ENCODE measurements at places on chromosomes 16 and 17.

DNA sequence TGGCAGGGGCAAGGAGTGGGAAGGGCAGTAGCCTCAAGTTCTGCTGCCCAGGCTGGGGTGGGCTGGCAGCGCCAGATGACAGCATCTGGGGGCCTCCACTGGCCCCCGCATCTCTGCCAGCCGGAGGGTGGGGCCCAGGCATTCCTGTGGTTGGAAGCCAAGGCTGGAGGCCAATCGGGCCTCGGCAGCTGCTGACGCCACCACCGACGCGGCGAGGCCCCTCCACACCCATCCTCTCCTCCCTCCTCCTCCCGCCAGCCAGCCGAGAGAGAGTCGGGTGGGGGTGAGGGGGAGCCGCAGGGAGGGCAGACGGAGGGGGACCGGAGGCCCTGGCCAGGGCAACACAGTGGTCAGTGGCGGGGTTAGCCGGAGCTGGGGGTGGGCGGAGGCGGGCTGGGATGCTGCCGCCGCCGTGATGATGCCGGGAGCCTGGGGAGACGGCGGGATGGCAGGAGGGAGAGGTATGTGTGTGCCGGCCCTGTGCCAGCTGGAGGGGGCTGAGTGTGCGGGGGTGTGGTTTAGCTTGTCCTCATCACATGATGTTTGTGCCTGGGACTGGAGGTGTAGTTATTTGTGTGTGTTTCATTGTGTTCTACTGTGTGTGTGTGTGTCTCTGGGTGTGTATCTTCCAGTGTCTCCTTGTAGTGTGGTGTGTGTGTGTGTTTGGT is 36.6 kb downstream of the ARHGAP23 start:
- DNase-seq: peak; percentile 92

- no peak for DNase-seq
Observed at GRCh38 chr16:4365014-4365406, 6.6 kb upstream of the VASN start.

- DNase-seq: no peak
Observed at GRCh38 chr17:13157656-13158055, 139.8 kb upstream of the ELAC2 start.

DNA sequence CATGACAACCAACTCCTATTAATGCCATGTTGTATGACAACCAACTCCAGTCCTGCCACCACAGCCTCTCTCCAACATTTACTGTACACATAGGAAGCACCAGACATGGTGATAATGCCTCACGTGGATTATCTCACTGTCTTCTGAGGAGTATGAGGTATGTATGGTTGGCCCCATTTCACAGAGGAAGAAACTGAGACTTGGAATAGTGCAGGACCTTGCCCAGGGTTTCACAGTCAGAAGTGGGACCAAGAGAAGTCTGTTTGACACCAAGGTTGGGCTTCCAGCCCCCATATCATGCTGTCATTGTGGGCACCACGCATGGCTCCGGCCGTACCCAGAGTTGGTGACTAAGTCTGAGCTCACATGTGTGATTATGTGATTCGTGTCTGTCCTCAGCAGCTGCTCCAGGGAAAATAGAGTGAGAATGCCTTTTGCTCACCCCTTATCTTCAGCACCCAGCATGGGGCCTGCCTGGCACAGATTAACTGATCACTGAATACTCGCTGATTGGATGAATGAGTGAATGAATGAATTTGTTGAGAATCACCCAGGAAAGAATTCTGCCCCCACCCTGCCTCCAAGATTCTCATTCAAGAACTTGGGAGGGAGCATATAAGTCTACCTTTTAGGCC is 204.1 kb upstream of the NLRP1 start:
- DNase-seq: no peak

DNA sequence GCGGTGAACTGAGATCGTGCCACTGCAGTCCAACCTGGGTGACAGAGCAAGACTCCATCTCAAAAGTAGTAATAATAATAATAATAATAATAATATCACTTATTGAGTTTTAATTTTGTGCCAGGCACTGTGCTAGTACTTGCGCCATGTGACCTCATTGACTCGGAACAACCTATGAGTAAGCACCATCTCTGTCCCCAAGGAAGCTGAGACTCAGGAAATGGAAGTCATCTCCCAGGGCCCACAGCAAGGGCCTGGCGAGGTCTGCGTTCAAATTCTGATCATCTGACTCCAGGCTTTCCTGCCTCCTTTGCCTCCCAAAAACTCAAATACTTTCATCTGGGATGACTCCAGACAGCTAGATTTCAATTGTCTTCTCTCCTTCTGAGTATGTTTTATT is 162.9 kb downstream of the SEC14L1 start:
- DNase-seq: no peak

DNA sequence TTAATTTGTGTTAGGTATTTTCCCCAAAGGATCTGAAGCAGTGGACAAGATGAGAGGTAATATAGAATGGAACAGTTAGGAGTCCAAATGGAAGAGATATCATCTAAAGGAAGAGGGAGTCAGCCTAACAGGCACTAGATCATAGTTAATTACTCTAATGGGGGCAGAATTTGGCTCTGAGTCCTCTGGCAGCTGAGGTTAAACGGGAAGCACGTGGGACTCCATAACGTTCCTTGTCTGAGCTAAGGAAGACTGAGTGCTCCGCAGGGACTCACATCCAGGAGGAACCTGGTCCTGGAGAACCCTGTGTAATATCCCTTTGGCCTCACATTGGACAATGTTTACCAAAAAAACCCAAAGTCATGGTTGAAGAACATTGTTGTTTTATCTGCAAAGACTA is 46.6 kb upstream of the TEX2 start:
- peak; percentile 40 for DNase-seq

- DNase-seq: no peak
Observed at GRCh38 chr17:46737326-46737725, 81.2 kb downstream of the WNT3 start.

DNA sequence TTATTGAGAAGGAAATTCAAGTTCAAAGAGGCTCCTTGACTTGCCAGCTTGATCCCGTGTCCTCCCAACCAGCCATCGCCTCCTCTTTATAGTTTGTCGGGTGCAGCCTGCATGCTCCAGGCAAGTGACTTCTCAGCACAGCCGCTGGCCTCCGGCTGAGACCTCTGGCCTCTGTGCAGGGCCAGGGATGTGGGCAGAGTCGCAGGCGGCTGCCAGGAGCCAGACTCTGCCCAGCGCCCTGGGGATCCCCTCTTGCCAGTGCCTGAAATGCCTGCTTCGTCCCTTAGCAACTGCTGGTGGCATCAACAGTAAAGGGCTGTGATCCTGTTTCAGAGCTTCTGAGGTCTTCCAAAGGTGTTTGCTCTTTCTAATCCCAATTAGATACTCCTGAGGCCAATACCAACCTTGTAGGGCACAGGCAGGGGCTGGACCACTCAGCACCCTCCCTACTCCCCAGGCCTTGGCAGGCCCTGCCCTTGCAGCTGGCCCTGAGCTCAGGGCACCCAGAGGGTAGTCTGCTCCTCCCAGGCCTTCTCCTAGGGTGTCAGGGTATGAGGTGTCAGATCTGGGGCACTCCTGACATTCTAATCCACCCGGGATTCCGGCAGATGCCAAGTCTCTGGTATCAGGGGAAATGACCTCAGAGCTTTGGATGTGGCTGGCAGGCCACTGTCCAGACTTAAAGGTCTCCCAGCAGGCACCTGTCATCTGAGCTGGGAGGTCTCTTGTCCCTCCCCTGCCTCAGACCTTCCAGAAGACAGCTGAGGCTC is 68.0 kb upstream of the SIAH1 start:
- DNase-seq: no peak

GRCh38 chr17:73363442-73364154 is 51.8 kb upstream of the CDC42EP4 start:
- DNase-seq: no peak

GRCh38 chr16:3152991-3153368 is 18.2 kb downstream of the ZNF213 start:
- no peak for DNase-seq
